ENCODE measurements at places on chromosomes 12 and 14. TPM values are rescaled to one million over a fixed set of nuclear protein-coding genes. Genes with fewer than 3 reads are reported as not detected.

TEP1 gene
- 10.5 TPM for total RNA-seq

MYF5 gene
- total RNA-seq: not detected

SMIM41 gene
- total RNA-seq: not detected

GPR33 gene
- total RNA-seq: not detected

NKX2-1 gene
- total RNA-seq: not detected

SMCO2 gene
- 0.17 TPM for total RNA-seq

TMTC1 gene
- 0.05 TPM for total RNA-seq

CLEC2A gene
- not detected for total RNA-seq
